CD8-positive, alpha-beta memory T cell (primary cell): ENCODE measurements at places on chromosomes 16 and 17.

- no peak for DNase-seq
Observed at GRCh38 chr16:80914379-80915078, 92.2 kb downstream of the CMC2 start.

DNA sequence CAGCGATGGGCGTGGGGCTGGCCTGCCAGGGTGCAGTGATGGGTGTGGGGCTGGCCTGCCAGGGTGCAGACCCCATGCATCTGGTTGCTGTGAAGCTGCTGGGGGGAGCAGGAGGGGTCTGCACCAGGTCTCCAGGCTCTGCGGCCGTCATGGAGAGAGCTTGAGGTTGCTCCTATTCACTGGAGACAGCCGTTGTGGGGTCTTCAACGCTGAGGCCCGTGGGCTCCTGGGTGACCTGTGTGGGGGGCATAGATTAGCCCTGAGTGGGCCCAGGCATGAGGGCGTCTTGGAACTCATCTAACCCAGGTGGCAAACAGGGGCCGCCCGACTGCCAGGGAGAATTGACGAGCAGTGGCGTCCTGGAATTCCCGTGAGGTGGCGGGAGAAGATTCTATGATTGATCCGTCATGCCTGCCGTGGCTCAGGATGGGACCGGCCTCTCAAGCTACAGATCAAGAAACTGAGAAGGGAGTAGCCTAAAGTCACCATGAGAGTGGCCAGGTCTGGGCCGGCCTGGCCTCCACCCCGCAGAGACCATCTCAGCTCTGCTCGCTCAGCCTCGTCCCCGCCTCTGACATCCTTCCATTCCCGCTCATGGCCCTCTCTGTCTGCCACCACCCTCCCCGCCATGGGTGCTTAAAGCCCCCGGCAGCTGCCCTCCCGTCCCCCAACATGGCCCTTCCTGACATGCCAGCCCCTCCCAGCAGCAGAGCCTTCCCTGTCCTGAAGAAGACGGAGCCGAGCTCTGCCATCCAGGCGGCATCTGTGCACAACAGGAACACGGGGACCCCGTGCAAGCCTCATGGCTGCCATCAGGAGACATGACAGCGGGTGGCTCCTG lies 50.7 kb upstream of the ACSF3 start:
- no peak for DNase-seq

DNA sequence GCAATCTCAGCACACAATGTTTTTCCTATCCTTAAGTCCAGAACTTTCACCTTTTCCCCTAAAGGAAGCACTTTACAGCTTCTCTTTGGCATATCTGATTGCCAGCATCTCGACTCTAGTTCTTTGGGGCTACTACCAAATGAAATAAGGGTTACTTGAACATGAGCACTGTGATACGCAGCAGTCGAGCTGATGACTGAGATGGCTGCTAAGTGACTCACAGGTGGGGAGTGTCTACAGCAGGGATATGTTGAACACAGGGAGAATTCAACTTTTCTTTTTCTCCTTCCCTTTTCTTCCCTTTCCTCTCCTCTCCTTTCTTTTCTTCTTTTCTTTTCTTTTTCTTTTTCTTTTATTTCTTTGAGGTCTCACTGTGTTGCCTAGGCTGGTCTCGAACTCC lies 334.8 kb downstream of the MAF start:
- DNase-seq, result no peak

GRCh38 chr17:31788956-31789355 lies 70.1 kb downstream of the COPRS start:
- DNase-seq, result no peak

- DNase-seq, result no peak
Observed at GRCh38 chr16:10141671-10142070, 40.6 kb downstream of the GRIN2A start.

GRCh38 chr17:47987240-47987835 lies 16.4 kb downstream of the CDK5RAP3 start:
- DNase-seq, result no peak

- no peak for DNase-seq
Observed at GRCh38 chr16:17628983-17629382, 158.2 kb upstream of the XYLT1 start.

DNA sequence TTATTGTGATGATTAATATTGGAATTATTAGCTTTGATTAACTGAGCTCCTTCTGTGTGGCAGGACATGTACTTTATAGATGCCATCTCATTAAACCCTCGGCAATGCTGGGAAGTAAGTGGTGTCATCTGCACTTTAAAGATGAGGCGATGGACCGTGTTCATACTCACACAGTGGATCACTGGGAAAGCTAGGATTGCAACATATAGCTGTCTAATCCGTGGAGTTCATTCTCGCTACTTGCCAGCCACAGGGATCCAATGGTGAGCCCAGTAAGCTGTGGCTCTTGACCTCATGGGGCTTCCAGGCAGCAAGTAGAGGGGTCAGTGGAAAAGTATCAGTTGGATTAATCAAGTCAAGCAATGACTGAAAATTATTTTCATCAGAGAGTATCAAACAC lies 587.9 kb downstream of the CDH13 start:
- no peak for DNase-seq

GRCh38 chr17:15966183-15966878 lies 21.4 kb downstream of the ADORA2B start:
- DNase-seq, result peak; percentile 23

DNA sequence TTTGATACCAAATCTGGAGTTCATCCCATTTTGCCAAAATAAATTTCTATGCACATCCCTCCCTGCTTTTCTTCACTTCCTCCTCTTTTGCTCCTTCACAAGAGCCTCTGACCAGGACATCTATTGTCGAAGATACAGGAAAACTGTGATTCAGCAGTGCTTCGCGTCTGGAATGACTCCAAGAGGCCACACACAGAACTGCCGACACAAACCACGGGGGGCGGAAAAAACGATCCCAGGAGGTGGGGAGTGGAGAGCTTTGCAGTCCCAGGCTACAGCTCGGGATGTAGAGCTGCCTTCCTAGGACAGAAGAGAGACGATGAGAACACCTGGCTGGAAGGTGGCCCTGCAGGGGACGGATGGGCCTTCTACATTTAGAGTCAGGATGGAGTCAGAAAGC lies 102.8 kb downstream of the XYLT1 start:
- no peak for DNase-seq

DNA sequence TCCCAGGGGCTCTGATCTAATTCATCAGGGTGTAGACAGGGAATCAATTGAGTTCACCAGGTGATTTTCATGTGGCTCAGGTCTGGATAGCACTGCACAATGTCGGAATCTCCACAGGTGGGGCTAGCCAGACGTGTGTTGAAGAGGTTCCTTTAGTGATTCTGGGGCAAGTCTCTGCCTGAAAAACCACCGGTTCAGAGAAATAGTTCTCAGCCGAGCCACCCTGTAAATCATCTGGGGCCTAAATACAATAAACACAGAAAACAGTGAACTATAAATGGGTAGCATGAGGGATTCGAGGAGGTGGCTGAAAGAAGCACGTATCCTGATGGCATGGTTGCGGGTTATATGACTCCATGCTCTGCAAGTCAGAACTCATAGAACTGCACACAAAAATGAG lies 21.3 kb downstream of the ASPA start:
- no peak for DNase-seq
